Activated T-cell treated with anti-CD3 and anti-CD28 coated beads, Interleukin-2, amount 50 U/mL, for 4 hours (primary cell): ENCODE measurements at places on chromosomes 4 and X. TPM values are rescaled to one million over a fixed set of nuclear protein-coding genes. Genes with fewer than 3 reads are reported as not detected.

- no peak for DNase-seq
Observed at GRCh38 chr4:37471971-37472370, 214.2 kb downstream of the RELL1 start.

GRCh38 chr4:84389406-84389805 is 109.7 kb downstream of the NKX6-1 start:
- no peak for DNase-seq

UVSSA gene
- total RNA-seq, result 20.5 TPM

DNA sequence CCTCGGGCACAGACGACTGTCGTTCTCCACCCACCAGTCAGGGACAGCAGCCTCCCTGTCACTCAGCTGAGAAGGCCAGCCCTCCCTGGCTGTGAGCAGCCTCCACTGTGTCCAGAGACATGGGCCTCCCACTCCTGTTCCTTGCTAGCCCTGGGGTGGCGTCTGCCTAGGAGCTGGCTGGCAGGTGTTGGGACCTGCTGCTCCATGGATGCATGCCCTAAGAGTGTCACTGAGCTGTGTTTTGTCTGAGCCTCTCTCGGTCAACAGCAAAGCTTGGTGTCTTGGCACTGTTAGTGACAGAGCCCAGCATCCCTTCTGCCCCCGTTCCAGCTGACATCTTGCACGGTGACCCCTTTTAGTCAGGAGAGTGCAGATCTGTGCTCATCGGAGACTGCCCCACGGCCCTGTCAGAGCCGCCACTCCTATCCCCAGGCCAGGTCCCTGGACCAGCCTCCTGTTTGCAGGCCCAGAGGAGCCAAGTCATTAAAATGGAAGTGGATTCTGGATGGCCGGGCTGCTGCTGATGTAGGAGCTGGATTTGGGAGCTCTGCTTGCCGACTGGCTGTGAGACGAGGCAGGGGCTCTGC is 7.9 kb upstream of the MSANTD1 start:
- no peak for DNase-seq
